SW 1271 (cell line): ENCODE measurements at places on chromosomes 16 and 17.

- DNase-seq, result no peak
Measured at GRCh38 chr16:84839054-84839453, 19.3 kb downstream of the CRISPLD2 start.

- no peak for DNase-seq
Measured at GRCh38 chr16:57539072-57539796, 2.9 kb upstream of the CCDC102A start.

DNA sequence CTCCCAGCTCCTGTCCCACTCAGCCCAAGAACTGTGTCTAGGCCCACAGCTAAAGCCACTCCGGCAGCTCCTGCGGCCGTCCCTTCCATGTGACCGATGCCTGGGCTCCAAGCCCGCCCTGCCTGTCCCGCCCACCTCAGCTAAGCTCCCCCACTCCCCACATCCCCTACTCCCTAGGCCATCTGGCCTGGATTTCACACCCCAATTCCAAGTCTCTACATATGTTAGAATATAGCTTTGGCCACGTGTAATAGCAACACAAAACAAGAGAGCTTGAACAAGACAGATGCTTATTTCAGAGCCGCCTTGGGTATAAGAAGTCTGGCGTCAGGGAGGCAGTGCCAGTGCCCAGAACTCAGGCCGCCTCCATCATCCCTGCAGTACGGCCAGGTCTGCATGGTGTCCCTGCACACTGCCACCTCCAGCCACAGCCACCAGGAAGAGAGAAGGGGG, 30.0 kb upstream of the USP22 start:
- no peak for DNase-seq

- no peak for DNase-seq
Measured at GRCh38 chr17:15398291-15398690, 56.9 kb upstream of the TEKT3 start.

GRCh38 chr16:81855552-81856153, 76.6 kb downstream of the PLCG2 start:
- no peak for DNase-seq

- DNase-seq, result no peak
Measured at GRCh38 chr17:38881600-38882191, 11.8 kb downstream of the LASP1 start.

DNA sequence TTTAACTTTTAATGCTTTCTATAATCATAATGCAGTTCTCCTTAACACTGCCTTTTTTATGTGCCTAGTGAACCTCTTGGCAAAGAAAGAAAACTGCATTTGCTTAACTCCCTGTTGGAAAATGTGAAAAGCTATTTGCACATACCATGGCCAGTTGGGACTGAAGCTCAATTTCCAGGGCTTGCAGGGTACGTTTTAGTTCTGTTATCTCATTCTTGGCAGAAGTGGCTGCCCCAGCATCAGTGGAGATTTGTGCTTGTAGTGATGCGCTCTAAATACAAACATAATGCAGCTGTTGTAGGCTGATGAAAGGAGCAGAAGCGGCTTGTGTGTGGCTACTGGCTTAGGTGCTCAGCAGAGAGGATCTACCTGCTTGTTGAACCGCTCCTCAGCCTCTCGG, 3.7 kb downstream of the KRT24 start:
- DNase-seq, result no peak

DNA sequence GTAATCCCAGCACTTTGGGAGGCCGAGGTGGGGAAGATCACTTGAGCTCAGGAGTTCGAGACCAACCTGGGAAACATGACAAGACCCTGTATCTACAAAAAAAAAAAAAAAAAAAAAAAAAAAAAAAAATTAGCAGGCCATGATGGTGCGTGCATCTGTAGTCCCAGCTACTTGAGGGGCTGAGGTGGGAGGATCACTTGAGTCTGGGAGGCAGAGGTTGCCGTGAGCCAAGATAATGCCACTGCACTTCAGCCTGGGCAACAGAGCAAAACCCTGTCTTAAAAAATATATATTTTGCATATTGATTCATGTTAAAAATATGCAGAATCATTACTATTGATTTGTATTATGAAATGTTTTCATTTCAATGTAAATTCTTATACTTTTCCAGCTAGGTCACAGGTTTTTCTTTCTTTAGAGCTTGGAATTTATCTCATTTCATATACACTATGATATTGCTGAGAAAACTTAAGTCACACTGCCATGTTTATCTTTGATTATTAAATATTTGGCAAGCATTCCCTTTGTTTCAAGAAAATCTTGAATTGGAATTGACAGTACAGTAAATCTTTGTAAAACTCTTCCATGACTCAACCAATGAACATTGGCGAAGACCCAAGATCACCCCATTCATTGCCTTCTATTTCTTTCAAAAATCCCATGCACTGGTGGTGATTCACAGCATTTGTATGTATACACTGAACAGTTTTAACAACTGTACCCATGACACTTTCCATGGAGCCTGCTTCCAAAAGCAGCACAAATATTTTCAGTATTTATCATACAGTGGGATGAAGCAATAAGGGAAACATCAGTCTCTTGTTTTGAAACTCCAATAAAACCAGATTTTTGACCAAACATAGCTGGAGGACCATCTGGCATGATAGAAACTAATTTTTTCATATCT, 83.5 kb upstream of the TNRC6A start:
- peak; percentile 94 for DNase-seq

DNA sequence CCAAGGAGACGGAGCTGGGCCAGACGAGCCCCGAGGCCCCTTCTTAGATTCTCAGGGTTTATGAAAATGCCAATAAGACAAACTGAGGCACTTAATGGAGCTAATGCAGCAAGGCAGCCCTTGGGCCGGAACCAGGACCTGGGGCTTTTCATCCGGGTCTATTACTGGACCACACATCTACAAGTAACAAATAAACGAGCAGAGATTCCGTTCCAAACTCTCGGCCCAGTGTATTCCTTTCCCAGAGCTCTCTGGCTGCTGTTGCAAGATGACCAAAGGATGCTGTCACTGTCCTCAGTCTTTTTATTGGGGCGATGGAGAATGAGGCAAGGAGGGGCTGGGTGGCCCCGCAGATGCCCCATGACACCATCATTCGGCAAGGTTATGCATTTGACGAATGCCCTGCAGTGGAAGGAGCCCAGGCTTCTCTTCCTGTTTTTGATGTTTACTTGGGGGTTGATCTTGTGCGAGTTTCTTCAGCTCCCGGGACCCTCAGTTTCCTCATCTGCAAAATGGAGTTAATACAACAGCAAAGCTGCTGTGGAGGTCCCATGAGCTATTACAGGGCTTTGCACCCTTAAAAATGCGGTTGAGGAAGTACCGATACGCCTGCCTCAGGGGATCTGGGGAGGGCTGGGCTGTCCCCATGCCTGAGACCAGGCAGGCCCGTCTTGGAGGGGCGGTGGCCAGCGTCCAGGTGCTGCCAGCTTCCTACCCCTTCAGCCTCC, 1.1 kb upstream of the NTN1 start:
- no peak for DNase-seq

DNA sequence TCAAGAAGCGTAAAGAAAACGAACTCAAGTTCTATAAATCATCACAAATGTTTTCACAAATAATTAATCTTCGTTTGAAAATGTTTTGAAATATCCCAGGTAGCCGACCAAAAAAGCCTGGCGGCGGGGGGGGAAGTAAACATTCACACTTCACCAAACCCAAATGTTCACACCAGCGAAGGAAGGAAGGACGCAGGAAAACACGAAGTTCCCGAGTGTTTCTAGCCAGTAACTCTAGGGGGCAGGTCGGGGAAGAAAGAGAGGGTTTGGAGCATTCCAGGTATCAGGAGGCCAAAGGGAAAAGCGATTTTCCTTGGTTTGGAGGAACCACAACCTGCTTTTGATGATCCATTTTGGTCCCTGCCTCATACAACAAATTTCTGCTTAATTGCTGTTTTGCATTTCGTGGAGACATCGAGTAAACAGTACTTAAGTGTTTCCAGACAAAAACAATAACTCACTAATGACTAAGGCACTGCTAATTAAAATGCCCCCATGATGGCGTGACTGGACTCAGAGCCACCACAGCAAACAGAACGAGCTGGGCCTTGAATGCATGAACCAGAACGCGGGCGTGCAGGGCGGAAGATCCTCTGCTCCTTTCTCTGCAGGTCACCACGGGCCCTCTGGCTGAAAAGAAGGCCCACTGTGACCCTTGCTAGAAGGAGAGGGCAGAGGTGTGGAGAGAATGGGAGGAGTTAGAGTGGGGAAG, 16.6 kb downstream of the ZFHX3 start:
- no peak for DNase-seq

- no peak for DNase-seq
Measured at GRCh38 chr16:14056970-14057369, 14.1 kb upstream of the MRTFB start.

DNA sequence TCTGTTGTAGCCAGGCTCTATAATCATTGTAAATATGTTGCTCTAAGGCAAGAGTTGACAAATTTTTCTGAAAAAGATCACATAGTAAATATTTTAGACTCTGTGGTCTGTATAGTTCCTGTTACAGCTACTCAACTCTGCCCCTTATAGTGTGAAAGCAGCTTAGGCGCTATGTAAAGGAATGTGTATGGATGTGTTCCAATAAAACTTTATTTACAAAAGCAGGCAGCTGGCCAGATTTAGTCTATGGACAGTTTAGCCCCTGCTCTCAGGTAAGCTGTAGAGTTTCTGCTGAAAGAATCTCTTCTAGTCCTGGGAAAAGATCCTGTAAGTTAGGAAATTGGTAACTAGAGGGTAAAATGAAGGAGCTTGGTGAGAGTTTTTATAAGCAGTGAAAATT, 133.1 kb downstream of the SALL1 start:
- DNase-seq, result no peak

- peak; percentile 31 for DNase-seq
Measured at GRCh38 chr17:17774009-17774881, 62.5 kb downstream of the SREBF1 start.

- DNase-seq, result peak; percentile 74
Measured at GRCh38 chr17:38879878-38880665, 10.2 kb downstream of the LASP1 start.

- DNase-seq, result no peak
Measured at GRCh38 chr16:11536104-11536866, 50.4 kb downstream of the LITAF start.

GRCh38 chr17:379531-380465, 27.2 kb upstream of the RPH3AL start:
- no peak for DNase-seq

DNA sequence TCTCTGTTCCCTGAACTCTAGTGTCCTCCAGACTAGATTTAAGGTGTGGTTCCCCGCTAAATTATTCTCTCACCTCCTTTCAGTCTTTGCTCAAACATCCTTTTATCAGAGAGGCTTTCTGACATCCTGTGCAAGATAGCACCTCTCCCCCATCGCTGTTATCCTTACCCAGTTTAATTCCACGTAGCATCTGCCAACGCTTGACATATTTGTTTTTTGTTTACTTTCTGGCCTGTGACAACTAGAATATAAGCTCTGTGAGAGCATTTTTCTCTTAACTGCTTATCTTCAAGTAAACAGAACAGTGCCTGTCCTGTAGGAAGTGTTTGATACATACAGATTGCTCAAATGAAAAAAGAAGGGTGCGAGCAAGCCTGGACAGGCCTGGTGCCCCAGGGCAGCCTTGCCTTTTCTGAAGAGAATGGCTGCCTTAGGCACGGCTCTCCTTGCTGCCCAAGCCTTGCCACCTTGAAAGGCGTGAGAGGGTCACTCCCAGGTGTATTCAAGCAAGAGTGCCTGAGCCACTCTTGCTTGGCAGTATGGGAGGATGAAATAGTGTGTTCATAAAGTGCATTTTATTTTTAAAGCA, 9.7 kb downstream of the DYNLL2 start:
- no peak for DNase-seq

- DNase-seq, result no peak
Measured at GRCh38 chr17:30450125-30451027, 26.8 kb upstream of the GOSR1 start.

DNA sequence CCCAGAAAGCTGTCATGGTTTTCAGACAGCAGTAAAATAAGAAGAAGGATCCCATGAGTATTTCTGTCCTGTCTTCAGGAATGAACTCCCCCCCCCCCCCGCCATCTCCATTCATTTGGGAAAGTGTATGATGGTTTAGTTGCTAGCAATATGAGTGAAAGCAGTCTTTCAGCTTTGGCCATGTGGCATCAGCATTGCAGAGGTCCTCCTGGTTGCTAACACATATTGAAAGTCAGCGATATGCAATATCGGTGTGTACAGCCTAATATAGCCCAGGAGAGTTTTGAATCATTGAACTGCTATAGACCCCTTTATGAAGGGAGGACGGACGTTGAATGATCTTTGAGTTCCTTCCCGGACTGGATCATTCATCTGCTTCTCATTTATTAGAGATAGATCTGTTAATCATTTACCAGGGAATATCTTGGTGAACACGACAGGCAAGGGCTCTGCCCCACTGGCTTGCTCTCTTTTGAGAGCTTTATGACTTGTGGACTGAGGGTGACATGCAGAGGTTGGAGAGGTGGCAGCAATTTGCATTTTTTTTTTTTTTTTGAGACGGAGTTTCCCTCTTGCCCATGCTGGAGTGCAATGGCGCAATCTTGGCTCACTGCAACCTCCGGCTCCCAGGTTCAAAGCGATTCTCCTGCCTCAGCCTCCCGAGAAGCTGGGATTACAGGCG, 25.2 kb downstream of the DEF8 start:
- DNase-seq, result no peak

- DNase-seq, result no peak
Measured at GRCh38 chr17:2814481-2815341, 18.5 kb downstream of the RAP1GAP2 start.

DNA sequence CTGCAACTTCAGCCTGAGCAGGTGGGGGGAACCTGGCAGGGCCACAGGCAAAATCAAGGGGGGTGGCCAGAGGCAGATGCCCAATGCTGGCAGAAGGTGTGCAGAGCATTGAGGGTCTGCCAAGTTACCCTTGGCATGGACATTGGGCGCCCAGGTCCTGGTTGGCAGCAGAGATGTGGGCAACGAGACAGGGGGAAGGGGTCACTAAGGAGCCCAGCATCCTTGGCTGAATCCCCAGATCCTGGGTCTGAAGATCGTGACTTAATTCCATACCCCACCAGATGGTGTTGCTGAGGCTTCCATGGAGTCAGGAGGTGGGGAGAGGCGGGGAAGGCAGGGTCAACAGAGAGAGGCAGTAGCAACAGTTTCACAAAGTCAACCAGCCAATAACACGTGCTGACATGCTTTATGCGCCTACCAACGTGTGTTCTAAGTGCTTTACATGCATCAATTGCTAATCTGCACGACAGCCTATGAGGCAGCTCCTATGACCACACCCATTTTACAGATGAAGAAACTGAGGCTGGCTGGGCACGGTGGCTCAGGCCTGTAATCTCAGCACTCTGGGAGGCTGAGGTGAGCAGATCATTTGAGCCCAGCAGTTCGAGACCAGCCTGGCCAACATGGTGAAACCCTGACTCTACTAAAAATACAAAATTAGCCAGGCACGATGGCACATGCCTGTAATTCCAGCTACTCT, 83.3 kb downstream of the GSG1L start:
- DNase-seq, result no peak

DNA sequence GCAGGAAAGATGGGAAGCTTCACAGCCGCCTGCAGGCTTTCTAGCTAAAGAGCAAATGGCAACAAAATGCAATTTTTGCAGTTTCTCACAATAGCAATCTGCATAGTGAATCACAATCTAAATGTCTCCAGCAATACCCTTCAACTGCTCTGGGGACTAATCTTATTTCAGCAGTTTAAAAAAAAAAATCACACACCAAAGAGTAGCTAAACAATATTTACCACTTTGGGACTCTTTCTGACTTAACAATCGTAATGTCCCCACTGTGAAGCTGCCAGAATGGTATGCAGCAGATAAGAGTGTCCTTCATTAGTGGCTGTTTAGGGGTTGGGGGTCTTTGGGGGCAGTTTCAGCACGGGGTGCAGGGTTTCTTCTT, 9.8 kb downstream of the CPPED1 start:
- DNase-seq, result no peak
